Endothelial cell of umbilical vein (primary cell): ENCODE measurements at places on chromosomes 5 and 9.

GRCh38 chr9:96033896-96034295 is 158.4 kb downstream of the ERCC6L2 start:
- no peak for DNase-seq

GRCh38 chr5:125049721-125050702 is 303.6 kb upstream of the ZNF608 start:
- no peak for DNase-seq

- no peak for DNase-seq
Observed at GRCh38 chr9:136856541-136857141, 4.5 kb downstream of the MAMDC4 start.

DNA sequence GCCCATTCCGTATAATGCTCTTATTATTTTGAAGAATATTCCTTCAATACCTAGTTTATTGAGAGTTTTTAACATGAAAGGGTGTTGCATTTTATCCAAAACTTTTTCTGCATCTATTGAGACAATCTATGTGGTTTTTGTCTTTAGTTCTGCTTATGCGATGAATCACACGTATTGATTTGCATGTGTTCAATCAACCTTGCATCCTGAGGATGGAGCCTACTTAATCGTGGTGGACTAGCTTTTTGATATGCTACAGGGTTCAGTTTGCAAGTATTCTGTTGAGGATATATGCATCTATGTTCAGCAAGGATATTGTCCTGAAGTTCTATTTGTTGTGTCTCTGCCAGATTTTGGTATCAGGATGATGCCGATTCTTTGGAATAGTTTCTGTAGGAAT is 1070.3 kb upstream of the CDH18 start:
- DNase-seq: no peak
